ENCODE measurements at places on chromosomes 7 and 10.
A peak's percentile ranks its signal among the peaks of the same experiment; 100 is the strongest.

DNA sequence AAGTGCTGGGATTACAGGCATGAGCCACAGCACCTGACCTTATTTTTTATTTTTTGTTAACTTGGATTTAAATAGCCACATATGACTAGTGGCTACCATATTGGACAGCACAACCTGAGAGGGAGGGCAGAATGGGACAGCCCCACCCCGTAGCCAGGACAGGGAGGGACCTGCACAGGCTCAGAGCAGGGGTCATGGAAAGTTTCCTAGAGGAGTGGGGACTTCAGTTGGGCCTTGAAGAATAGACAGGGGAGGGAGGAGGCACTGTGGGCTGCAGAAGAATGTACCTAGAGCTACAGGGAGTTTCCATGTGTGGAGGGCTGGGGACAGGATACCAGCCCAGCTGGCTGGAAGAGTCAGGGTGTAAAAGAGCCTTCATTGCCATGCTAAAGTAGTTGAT lies 8.8 kb downstream of the TRIM8 start:
- no peak for DNase-seq

GRCh38 chr7:30173058-30173897 lies 38.5 kb downstream of the MTURN start:
- peak; percentile 97 for DNase-seq

- DNase-seq, result no peak
These were observed 74.6 kb downstream of the FOXL3 start for GRCh38 chr7:364536-364935.

GRCh38 chr7:110669410-110669809 lies 421.5 kb upstream of the LRRN3 start:
- no peak for DNase-seq

DNA sequence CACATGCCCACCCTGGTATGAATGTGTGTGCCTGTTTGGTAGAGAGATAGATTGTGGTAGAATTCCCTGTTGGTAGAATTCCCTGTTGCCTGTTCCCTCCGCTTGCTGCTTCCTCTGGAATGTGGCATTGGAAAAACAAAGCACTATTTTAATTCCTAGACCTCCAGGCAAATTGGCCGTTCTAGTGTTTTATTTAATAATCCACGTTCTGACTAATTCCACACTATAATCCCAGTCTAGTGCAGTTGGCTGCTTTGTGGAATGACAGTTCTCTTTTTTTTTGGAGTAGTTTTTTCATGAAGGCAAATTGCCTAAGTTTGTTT lies 2.0 kb downstream of the HECW1 start:
- no peak for DNase-seq

DNA sequence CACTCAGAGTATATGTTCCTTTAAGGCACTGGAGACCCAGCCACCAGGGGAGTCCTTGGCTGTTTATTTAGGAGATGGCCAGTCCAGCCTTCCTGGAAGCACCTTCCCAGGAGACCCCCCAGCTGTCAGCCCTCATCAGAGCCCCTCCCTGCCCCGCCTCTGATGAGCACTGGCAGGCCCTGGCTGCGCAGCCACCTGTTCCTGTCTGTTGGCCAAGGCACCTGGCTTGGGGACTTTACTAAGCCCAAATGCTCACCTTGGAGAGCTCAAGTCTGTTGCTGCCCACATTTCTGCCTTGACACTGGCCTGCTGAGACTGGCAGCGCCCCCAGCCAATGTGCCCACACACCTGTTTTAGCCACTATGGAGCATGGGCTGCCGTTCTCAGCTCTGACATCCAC lies 124.7 kb downstream of the ELMO1 start:
- no peak for DNase-seq

- DNase-seq, result no peak
These were observed 543.3 kb downstream of the CALN1 start for GRCh38 chr7:71868797-71869196.

GRCh38 chr7:73706126-73707044 lies 13.1 kb downstream of the STX1A start:
- no peak for DNase-seq

GRCh38 chr7:114160925-114161324 lies 242.1 kb upstream of the PPP1R3A start:
- no peak for DNase-seq

DNA sequence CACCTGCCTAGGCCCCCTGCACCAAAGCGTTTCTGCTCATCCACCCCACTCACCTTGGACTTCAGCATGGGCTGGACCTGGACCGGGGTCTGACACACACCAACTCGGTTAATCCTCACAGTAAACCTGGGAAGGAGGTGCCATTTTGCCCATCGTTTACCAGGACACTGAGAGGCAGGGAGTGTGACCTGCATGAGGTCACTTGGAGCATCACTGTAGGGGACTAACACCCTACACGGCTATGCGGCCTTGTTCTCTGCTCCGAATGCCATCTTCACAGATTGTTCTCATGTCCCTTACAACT lies 33.0 kb downstream of the ANKRD16 start:
- DNase-seq, result no peak

GRCh38 chr7:156903232-156903909 lies 10.4 kb upstream of the LMBR1 start:
- no peak for DNase-seq

DNA sequence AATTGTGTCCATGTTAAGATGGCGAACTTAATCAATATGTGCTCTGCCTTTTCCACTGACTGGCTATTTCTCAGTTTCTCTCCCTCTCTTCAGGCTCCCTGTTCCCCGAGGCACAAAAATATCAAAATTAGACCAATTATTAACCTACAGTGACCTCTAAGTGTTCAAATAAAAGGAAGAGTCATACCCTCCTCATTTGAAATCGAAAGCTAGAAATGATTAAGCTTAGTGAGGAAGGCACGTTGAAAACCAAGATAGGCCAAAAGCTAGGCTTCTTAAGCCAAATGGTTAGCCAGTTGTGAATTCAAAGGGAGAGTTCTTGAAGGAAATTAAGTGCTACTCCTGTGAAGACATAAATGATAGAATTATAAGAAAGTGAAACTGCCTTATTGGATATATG lies 81.1 kb upstream of the MBL2 start:
- no peak for DNase-seq

DNA sequence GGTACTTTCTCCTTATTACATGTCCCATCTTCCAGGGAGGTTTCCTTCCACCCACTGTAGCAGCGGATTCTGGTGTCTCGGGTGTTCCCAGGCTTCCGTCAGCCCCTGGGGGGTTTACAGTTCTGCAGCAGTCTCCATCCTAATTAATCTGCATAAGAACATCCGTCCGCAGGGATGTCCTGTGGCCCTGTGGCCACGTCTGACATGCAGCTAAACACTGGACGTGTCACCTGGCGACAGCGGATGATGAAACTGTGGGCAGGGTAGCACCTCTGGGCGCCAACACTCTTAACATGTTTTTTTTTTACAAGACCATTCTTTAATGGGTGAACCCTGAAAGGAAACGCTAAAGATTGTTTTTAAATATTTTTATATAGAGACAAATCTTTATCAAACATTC lies 58.2 kb downstream of the DIP2C start:
- no peak for DNase-seq

- DNase-seq, result no peak
These were observed 30.3 kb upstream of the PODXL start for GRCh38 chr7:131586759-131587158.

- no peak for DNase-seq
These were observed 75.7 kb upstream of the ASAH2 start for GRCh38 chr10:50326757-50327701.

DNA sequence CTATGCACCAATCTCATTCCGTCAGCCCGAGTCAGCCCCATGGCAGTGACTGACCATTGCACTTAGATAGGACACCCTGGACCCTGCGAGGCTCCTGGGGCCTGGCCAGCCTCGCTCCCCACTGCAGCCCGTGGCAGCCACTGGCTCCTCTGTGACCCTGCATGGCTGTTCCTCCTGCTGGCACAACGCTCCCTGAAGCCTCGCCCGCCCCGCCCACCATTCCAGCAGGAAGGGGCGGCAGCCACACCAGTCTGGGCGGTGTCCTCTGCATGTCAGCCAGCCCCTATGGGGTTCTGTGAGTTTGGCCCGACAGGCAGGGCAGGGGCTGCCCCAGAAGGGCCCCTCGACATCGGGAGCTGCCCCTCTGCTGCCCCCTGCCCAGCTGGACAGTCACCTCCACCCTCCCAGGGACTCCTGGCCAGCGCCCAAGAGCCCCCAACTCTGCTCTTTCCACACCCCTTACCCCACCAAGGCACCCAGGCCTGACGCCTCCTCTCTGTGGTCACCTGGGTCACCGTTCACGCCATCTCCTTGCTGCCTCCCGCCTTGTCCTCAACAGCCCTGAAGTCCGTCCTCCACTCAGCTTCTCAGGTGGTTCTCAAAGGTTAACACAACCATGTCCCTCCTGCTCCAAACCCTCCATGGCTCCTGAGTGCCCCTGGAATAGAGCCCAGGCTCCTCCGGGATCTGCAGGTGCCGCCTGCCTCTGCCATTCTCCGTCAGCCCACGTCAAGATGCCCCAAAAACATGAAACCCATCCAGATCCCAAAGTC lies 103.5 kb downstream of the MICALL2 start:
- no peak for DNase-seq

- no peak for DNase-seq
These were observed 56.5 kb downstream of the ST7 start for GRCh38 chr7:117009705-117010361.

- no peak for DNase-seq
These were observed 341.1 kb downstream of the SFMBT2 start for GRCh38 chr10:7069706-7070105.

- no peak for DNase-seq
These were observed 8.1 kb downstream of the ZNF487 start for GRCh38 chr10:43444897-43445466.

- no peak for DNase-seq
These were observed 129.4 kb downstream of the RGS10 start for GRCh38 chr10:119413093-119413453.

DNA sequence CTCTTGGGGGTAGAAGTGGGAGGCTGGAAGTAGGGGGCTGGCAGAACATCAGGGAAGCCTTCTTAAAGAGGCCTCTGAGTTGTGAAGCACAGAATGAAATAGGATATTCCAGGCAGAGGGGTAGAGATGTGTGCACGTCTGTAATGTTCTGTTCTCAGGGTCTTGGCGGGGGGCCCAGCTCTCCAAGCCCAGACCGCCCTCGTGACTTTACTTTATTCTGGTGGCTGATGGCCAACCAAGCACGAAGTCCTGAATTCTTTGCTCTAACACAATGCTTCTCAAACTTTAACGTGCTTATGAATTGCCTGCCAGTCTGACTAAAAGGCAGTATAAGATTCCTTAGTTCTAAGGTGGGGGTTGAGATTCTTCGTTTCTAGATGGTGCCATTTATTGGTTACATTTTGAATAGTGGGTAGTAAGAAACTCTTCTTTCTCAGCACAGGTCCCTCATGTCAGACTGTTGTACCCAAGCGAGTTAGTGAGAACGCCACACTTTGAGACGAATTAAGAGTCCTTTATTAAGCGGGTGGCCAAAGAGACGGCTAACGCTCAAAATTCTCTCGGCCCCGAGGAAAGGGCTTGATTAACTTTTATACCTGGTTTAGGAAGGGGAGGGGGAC lies 8.2 kb downstream of the PRXL2A start:
- peak; percentile 69 for DNase-seq

DNA sequence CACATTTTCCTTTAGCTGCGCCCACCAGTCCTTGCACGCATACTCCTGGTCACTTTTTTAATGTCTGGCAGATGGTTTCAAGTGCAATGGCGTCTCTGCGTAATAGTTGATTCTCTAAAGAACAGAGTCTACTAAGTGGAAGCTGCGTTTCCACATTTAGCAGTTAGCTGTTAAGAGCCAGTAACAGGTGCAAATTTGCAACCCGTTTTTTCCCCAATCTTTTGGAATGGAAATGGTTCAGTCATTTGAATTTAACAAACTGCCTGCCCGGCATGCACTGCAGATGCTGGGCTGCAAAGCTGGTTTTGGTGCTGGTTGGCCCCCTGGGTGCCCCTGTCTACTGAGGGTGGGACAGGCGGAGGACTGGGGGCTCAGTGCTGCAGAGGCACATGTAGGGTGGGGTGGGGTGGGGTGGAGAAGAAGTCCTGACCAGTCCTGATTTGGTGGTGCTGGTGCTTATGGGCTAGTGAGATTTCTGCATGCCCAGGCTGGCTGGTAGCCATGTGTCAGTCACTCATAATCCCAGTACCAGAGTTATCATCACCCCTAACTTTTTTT lies 43.9 kb downstream of the CUX1 start:
- DNase-seq, result no peak

- no peak for DNase-seq
These were observed 10.5 kb downstream of the ST8SIA6 start for GRCh38 chr10:17443707-17444387.

GRCh38 chr10:122494833-122495232 lies 33.5 kb downstream of the HTRA1 start:
- DNase-seq, result peak; percentile 38

GRCh38 chr7:30468041-30468440 lies 10.5 kb downstream of the NOD1 start:
- no peak for DNase-seq

DNA sequence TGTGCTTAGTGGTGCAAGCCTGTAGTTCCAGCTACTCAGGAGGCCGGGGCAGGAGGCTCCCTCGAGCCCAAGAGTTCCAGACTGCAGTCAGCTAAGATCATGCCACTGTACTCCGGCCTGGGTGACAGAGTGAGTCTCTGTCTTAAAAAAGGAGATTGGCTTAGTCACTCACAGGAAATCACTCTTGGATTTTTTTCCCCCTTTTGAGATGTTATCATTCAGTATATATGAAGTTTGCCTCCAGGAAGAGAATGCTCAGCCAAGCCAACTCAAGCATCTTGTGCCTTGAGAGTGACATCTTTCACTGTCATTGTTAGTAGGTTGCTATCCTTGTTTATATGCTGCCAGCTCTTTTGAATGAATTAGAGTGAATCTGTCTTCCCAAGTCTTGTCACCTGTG lies 28.0 kb downstream of the NIPSNAP2 start:
- no peak for DNase-seq

GRCh38 chr10:49114718-49115014 lies 656 bp downstream of the VSTM4 start:
- no peak for DNase-seq

GRCh38 chr7:142405122-142405765 lies 147.4 kb upstream of the PRSS58 start:
- no peak for DNase-seq

- no peak for DNase-seq
These were observed 521 bp downstream of the LIMK1 start for GRCh38 chr7:74083928-74084721.

- DNase-seq, result no peak
These were observed 7.3 kb upstream of the PPP1R17 start for GRCh38 chr7:31679574-31680305.

DNA sequence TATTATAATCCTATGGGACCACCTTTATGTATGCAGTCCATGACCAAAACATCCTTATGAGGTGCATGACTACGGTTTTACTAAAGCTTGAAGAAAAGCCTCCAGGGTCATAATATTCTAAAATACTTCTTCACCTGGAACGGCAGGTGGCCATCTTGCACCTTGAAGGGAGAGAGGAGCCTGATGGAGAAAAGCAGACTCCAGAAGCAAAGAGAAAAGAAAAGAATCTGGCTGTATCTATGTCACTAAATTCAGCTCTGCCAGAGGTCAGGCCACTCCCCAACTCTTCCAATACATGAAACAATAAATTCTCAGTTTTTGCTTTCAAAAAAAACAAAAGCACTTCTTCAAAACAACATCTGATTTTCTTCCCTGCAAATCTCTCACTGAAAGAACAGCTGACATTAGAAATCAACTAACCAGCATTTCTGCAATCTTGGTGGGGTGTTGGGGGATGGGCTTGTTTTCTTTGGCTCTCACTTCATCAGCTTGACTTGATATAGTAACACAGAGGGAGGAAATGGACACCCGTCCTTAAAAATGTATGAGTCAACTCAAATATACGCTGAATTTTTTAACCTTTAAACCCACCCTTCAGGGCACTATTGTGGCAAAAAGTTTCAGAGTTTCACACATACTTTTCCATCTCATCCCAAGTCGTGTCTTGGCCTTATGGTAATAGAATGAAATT lies 21.7 kb downstream of the HIBADH start:
- no peak for DNase-seq

- no peak for DNase-seq
These were observed 14.9 kb downstream of the CARD11 start for GRCh38 chr7:3028758-3029093.
